Ascending aorta (tissue), 2 donors: ENCODE measurements at places on chromosomes 2 and 18. TPM values are rescaled to one million over a fixed set of nuclear protein-coding genes. Genes with fewer than 3 reads are reported as not detected.

SELENOI gene
- 2.2 TPM for total RNA-seq

CYP26B1 gene
- 18.6 TPM for total RNA-seq

TP53I3 gene
- 1.6 TPM for total RNA-seq

LRRFIP1 gene
- 133 TPM for total RNA-seq

REG1B gene
- total RNA-seq: not detected

VAMP5 gene
- total RNA-seq: 114 TPM

MFSD2B gene
- total RNA-seq: not detected

TDRD15 gene
- total RNA-seq: not detected

ST8SIA5 gene
- total RNA-seq: 0.11 TPM

DNA sequence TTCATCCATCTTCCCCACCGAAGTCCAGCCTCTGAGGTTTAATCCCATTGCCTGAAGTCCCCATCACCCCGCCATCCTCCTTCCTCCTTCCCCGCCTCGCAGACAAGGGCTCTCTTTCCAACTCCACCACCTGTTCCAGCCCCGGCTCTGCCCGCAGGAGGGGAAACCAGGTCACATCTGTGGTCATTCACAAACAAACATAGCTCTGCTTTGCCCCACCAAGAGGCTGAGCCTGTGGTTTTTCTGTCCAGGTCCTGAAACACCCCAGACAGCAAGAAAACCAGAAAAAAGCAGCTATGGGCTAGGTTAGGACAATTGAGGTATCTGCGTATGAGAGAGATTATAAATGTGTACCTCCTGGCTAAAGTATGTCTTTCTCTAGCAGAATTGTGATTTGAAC lies 144.7 kb downstream of the GLI2 start:
- H3K27ac ChIP-seq: no peak overlapping the region
- H3K4me1 ChIP-seq: no peaks in the 10 kb centered on the region
- DNase-seq: no peak
- H3K4me3 ChIP-seq: no peak overlapping the region
- no peaks in the 10 kb centered on the region for H3K36me3 ChIP-seq
- H3K27me3 ChIP-seq: no peaks in the 10 kb centered on the region

- DNase-seq: no peak
- no peak overlapping the region for H3K4me3 ChIP-seq
These were observed 149.1 kb downstream of the ZNF516 start for GRCh38 chr18:76345901-76346300.

DNA sequence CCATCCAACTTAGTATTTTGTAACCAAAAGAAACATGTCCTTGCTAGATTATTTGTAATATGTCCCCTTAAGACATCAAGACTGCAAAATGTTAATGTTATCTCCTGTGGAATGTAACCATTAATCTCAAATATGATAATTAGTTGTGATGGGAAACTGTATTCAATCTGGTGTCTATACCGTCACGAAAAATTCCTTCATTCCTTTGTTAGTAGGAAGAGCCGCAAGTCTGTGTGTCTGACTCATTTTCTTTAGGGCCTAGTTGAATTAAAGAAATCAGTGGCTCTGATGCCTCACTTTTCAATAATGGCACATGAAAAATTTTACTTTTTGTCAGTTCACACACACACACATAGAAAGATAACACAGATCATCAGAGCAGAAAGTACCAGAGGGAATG lies 127.1 kb upstream of the CHAC2 start:
- H3K4me1 ChIP-seq: no peaks in the 10 kb centered on the region
- H3K27ac ChIP-seq: no peak overlapping the region
- H3K27me3 ChIP-seq: no peaks in the 10 kb centered on the region
- no peaks in the 10 kb centered on the region for H3K36me3 ChIP-seq

DNA sequence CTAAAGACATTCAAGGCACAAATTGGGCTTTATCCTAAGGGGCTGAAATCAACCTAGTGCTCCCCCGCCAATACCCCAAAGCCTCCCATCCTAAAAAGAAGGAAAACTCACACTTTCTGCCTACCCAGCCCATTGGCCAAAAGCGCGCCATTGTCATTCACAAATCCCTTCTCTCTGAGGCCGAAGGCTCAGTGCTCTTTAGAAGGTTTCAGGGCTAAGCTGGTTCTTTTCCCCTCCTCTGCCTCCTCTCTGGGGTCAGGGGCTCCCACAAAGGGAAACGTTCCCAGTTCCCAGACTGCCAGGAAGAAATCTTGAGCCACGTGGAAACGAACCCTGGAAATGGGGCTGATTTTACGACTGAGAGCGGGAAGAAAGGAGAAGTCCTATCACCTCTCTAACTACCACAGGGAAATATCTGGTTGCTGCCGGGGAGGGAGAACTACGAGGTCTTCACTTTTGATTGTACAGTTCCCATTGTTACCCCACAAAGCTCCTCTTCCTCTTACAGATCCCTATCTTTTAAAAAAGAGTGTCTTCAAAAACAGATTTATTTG lies 1.7 kb upstream of the SKOR2 start:
- peaks cover 3% of the 10 kb centered on the region for H3K4me1 ChIP-seq
- no peak overlapping the region for H3K4me3 ChIP-seq
- DNase-seq: no peak
